Sigmoid colon (tissue), 7 donors: ENCODE measurements at places on chromosomes 3 and 15. TPM values are rescaled to one million over a fixed set of nuclear protein-coding genes. Genes with fewer than 3 reads are reported as not detected.

DNA sequence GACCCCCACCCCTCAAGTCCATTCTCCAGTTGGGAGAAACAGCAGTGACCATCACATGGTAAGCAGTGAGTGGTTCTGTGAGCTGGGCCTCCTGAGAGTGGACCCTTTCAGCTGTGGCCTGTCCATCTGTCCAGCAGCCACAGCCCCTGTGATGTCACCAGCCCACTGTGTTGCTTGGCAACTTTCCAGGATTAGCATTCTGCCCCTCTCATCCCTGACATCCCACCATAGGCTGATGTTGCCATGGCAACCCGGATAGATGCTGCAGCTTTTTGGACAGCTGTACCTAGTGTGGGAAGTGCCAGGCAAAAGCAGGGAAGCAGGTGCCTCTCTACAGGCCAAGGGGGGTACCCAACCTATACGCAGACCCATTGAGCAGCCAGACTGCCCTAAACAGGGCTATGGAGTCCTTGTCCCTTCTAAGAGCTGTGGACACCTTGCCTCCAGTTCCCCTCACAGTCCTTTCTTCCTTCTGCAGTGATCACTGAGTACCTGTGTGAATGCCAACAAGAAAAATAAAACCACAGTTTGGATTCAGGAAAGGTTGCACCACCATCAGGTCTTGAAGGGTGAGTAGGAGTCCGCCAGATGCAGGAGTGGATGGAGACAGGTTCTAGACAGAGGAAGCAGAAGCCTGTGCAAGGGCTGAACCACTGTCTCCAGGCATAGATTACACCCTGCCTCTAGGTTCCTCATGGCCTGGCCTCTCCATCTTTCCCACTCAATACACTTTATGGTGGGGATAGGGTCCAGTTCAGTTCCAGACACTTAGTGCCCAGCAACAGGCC, at the start of gene DNAH1:
Gene DNAH1, plus strand, starts transcription at position 343 of the 788 bp plus-strand sequence. CDS start 6,124 bp downstream, outside the sequence.
- H3K4me3 ChIP-seq, result peak within 1 kb of the TSS; percentile 46
- H3K27me3 ChIP-seq, result no peaks in the 10 kb centered on the region
- H3K27ac ChIP-seq, result no peak within 1 kb of the TSS
- H3K4me1 ChIP-seq, result peaks cover 18% of the 10 kb centered on the region
- H3K36me3 ChIP-seq, result no peaks in the 10 kb centered on the region

- no peak for DNase-seq
- no peaks in the 10 kb centered on the region for H3K27me3 ChIP-seq
- no peak overlapping the region for H3K4me3 ChIP-seq
- peaks cover 14% of the 10 kb centered on the region for H3K4me1 ChIP-seq
Measured at GRCh38 chr3:45365060-45365459, 23.3 kb upstream of the LARS2 start.

The ZMYND10 gene
- total RNA-seq, result not detected

The CDC25A gene
- total RNA-seq, result not detected

DNA sequence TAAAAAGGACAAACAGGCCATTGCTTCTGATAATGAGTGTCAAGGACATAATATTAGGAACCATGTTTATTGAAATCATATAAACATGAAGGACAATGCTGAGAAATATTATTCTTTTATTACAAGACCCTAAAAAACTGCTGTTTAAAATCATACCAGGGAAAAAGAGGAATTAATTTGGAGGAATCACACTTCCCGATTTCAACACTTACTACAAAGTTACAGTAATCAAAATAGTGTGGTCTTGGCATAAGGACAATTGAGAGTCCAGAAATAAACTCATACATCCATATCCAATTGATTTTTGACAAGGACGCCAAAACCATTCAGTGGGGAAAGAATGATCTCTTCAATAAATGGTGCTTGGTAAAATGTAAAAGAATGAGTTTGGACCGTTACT, 13.0 kb downstream of the CYP1A1 start:
- no peak for DNase-seq
- no peaks in the 10 kb centered on the region for H3K36me3 ChIP-seq
- H3K4me3 ChIP-seq, result no peak overlapping the region
- no peaks in the 10 kb centered on the region for H3K27me3 ChIP-seq
- H3K4me1 ChIP-seq, result no peaks in the 10 kb centered on the region
- no peak overlapping the region for H3K27ac ChIP-seq

The MAP3K13 gene
- 26.0 TPM for total RNA-seq

The STAC gene
- total RNA-seq, result 6.0 TPM

DNA sequence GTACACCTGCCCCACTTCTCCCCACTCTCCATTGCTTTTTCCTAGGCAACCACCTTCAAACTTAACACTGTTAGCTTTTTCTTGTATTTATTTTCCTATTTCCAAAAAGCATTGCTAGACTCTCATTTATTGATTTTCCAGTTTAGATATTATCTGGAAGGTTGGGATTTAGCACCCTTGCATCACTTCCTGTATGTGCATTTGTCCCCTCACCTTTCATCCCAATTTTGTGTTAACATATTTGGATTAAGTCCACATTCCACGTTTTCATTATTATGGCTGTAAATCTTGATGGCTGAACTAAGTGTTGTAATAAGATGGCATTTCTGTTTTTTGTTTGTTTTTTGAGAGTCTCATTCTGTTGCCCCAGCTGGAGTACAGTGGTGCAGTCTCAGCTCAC, 109.7 kb downstream of the TBC1D2B start:
- no peaks in the 10 kb centered on the region for H3K36me3 ChIP-seq
- no peaks in the 10 kb centered on the region for H3K4me1 ChIP-seq
- H3K4me3 ChIP-seq, result no peak overlapping the region
- no peaks in the 10 kb centered on the region for H3K27me3 ChIP-seq
- DNase-seq, result no peak
- H3K27ac ChIP-seq, result no peak overlapping the region

- no peak overlapping the region for H3K27ac ChIP-seq
- H3K36me3 ChIP-seq, result no peaks in the 10 kb centered on the region
- no peaks in the 10 kb centered on the region for H3K4me1 ChIP-seq
Measured at GRCh38 chr3:173865900-173866498, 468.5 kb downstream of the NLGN1 start.

DNA sequence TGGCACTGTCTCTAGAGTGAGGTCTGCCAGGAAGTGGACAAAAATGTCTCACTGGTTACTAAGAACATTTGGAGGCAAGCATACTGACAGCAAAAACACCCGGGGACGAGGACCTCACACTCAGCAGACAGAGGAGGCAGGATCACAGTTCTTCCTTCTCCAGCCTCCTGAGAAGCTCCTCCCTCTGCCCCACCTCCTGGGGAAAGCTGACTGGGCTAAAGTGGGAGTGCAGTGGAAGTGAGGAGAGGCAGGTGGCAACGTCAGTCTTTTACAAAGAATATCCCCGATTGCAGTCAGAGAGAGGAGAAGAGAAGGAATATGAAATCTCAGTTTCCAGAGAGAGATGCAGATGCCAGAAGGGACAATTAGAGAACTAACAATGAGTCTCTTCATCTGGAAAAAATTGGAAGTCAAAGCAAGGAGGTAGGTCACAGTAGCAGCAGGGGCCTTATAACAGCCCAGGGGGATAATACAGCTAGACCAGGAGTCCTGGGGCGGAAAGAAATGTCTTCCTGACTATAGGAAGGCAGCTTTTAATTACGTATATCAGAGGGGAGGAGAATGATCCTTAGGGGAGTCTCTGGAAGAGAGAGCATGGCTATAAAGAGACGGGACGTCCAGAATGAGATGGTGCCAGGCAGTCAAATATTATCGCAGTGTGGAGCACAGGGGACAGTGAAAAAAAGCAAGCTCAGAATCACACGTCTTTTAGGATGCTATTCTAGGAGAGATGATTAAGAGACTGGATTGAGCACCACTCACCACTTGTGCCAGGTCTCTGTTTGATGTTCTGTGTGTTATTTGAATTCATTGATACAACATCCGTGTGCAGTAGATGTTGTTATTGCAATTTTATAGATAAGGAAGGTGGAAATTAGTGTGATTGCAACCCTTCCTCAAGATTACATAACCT, 47.2 kb downstream of the LEO1 start:
- H3K27ac ChIP-seq, result no peak overlapping the region
- H3K4me1 ChIP-seq, result no peaks in the 10 kb centered on the region
- no peaks in the 10 kb centered on the region for H3K36me3 ChIP-seq
- no peaks in the 10 kb centered on the region for H3K27me3 ChIP-seq
- H3K4me3 ChIP-seq, result no peak overlapping the region

DNA sequence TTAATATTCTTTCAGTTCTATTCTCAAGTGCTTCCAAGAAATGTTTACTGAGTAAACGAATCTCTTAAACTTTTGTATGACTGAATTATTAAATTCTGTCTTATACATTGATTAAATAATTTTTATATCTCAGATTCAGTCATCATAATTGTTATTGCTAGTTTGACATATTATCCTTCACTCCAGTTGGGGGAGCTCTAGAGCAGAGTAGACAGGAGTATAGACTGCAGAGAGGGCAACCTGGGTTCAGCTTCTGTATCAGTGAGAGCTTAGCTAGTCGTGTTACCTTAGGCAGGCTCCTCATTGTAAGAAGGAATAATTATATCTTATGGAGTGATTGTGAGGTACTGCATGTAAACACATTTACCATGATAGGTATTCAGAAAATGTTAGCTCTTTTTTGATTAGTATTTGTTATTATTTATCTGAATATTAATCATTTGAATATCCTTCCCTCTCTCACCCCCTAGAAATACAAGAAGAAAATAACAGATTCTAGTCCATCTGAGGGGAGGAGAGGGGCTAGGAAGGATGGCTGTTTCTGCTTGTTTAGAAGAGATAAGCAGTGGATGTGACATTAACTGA, 31.0 kb upstream of the ZCWPW2 start:
- H3K4me3 ChIP-seq, result no peak overlapping the region
- H3K36me3 ChIP-seq, result no peaks in the 10 kb centered on the region
- DNase-seq, result no peak
- no peaks in the 10 kb centered on the region for H3K4me1 ChIP-seq
